ENCODE measurements at places on chromosomes 11 and 22.
A peak's percentile ranks its signal among the peaks of the same experiment; 100 is the strongest.

DNA sequence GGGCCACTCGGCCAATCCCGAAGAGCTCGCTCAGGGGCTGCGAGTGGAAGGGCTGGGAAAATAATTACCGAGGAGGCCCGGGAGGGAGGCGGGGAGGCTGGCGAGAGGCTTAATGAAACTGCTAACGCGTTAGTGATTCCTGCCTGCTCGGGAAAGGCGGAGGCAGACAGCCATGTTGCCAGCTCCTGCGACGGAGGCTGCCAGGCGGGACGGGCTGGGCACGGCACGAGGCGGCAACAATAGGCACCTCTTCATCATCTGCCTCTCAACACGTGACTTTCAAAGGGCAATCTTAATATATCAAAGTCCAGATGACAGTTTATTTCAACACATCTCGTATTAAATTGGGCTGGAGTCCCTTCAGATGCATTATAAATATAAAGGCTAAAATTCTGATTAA, 68.0 kb upstream of the TCF20 start:
- no peak for DNase-seq

DNA sequence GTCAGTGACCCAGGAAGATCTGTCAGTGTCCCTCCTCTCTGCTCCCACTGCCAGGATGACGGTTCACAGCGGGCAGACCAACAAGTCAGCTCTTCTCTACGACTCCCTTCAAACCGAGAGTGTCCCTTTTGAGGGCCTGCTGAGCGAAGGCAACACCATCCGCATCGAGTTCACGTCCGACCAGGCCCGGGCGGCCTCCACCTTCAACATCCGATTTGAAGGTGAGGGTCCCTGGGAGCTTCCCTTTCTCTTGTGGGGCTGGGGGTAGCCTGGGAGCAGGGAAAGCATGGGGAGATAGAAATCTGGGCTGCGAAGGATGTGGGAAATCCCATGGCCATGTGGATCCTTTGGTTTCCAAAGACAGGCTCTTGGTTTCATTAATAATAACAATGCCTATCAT, 118.4 kb upstream of the ASPHD2 start:
- DNase-seq = no peak

DNA sequence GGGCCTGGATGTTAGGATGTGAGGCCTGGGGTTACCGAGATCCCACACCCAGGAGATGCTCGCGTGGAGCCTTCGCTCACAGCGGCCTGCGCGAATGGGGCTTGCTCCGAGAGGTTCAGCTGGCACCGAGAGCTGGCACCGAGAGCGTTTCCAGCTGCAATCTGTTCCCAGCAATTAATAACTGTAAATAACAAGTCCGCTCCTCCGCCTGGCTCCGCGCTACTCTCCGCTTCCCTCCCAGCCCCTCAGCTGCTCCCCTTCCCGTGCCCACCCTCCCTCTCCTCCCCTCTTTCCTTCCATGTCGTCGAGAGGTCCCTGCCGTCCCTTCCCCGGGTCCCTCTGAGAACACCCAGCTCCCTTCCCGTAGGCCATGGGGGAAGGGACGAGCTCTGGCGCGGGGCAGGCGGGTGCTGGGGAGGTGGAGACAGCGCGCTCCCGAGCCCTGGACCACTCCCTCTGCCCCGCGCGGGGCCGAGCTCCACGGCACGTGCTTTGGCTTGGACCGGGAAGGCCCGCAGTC, 110.8 kb downstream of the WNT7B start:
- peak; percentile 39 for DNase-seq

GRCh38 chr22:23233084-23233531, 52.8 kb downstream of the BCR start:
- no peak for DNase-seq

- no peak for DNase-seq
Observed at GRCh38 chr11:75389276-75389605, 10.1 kb upstream of the RPS3 start.

DNA sequence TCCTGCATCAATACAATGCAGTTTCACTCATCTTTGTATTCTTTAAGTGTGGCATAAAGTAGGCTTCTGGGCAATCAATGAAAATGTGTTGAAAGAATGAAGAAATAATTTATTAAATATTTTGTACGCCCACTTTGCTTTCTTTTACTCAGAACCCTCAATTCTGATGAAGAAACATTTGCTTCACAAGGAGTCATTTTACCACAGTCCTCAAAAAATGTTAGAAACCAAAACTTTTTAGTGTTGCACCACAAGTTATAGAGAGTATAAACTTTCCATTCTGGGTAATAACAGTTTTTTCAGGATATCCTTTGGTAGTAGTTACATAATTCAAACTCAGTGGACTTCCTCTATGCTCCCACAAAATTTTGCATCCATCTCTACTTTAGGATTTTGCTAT, 360.5 kb downstream of the DLG2 start:
- no peak for DNase-seq

DNA sequence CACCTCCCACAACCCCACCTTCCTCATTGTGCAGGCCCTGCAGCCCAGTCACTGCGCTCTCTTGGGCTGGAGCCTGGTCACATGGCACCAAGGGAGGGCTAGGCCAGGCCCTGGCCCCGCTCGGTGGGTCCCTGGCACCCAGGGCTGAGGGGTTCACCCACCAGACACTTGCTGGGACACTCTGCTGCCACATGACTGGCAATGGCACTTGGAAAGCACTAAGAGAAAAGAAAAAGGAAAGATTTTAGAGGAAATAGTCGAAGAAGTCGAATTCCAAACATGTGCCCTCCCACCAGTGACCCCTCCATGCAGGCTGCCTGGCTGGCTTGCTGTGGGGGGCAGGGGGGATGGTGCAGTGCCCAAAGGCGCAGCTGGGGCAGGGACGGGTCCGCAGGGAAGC, 12.3 kb upstream of the TTLL8 start:
- no peak for DNase-seq

DNA sequence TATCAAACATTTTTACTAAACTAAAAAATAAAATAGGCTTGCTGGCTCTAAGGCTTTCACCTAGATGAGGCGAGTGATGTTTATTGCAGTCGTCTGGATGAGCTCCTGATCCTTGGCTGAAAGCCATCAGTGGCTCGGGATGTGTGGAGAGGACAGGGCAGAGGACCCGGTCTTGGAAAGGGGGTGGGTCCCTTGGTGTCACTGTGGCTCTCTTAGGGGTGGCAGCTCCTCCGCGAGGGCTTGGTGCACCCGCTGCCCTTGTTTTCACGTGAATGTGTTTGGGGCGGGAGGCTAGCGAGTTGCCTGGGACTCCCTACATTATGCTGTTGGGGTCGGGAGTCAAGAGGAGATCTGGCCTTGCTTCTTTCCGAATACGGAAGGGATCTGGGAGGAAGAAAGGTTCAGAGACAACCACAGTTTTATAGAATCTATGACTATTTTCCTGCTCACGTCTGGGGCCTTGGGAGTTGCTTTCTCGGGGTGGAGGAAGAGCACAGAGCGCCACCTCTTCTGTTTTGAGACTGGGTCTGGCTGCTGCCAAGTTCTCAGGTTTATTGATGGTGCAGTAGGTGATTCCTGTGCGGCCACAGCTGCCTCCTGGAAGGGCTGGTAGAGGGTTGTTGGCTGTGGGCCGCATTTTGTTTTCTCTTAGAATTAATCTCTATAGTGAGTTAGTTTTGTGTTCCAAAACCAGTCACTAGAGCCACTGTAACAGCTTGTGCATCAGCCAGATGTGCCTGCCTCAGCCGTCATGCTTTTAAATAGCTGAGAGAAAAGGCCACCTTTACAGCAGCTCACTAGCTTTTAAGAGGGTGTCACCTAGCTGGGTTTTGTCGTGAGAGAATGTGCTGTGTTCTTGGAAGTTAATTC, 12.8 kb downstream of the TBC1D22A start:
- no peak for DNase-seq

GRCh38 chr22:44664149-44664548, 37.9 kb upstream of the PRR5 start:
- DNase-seq = no peak

GRCh38 chr11:13297917-13298356, 20.3 kb downstream of the BMAL1 start:
- no peak for DNase-seq

GRCh38 chr22:24703101-24703500, 71.4 kb downstream of the PIWIL3 start:
- DNase-seq = no peak

GRCh38 chr11:62925745-62926679, 4.8 kb upstream of the CHRM1 start:
- DNase-seq = no peak

- no peak for DNase-seq
Observed at GRCh38 chr11:4185561-4185960, 91.0 kb downstream of the RRM1 start.

DNA sequence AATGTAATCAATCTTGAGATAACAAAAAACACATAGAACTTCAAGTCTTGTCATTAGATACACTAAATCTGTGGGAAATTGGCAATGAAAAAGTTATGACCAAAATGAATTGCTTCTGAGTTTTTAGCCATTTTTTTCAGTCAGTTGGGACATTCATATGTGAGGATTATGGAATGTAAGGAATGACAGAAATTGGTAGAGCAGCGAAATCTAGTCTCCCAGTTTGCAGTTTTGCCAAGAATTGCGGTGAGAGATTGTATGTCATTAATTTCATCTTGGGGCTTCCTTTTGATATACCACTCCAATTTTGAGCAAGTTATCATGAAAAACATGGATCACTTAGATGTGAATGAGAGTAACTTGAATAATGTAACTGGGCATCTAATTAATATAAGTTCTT, 49.9 kb downstream of the SIK2 start:
- DNase-seq = no peak

DNA sequence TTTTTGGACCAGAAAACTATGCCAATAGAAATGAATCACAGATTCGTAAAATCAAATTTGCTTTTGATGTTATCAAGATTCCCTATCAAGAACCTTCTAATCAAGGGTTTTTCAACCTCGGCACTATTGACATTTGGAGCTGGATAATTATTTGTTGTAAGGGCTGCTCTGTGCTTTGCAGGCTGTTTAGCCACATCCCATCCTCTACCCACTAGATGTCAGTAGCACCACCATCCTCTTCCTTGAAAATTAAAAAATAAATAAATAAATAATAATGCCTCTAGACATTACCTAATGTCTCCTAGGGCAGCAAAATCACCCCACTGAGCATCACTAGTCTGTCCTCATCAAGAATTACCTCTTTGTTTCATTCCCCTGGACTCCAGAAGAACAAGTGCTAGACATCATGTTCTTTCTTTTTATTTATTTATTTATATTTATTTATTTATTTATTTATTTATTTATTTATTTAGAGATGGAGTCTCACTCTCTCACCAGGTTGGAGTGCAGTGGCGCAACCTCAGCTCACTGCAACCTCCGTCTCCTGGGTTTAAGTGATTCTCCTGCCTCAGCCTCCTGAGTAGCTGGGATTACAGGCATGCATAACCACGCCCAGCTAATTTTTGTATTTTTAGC, 744.7 kb downstream of the KCNA4 start:
- peak; percentile 24 for DNase-seq

Measured in SJSA1 (cell line).